ENCODE measurements at places on chromosomes 12 and 14.

DNA sequence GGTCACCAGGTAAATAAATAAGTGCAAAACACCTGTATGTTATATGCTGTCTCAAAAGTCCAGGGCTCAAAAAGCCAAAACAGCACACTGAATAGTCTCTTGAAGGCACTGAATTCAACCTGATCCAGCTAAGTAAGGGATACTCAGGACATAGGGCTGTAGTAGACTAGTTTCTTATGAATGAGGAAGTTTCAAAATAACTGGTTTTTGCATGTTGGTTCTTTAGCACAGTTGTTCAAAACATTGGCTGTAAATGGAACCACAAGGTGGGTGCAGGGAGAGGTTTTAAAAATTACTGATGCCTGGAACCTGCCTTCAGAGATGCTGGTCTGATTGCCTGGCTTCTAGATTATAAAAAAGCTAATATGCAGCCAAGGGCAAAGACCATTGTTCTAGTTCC lies 34.1 kb downstream of the NDUFA12 start:
- no peak for DNase-seq

DNA sequence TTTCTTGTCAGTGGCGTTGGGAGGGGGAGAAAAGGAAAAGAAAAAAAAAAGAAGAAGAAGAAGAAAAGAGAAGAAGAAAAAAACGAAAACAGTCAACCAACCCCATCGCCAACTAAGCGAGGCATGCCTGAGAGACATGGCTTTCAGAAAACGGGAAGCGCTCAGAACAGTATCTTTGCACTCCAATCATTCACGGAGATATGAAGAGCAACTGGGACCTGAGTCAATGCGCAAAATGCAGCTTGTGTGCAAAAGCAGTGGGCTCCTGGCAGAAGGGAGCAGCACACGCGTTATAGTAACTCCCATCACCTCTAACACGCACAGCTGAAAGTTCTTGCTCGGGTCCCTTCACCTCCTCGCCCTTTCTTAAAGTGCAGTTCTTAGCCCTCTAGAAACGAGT lies 1.9 kb downstream of the ASCL1 start:
- DNase-seq = no peak

- DNase-seq = no peak
Observed at GRCh38 chr12:62806244-62806836, 128.6 kb downstream of the PPM1H start.

- DNase-seq = no peak
Observed at GRCh38 chr12:91111366-91112325, at the start of gene LUM. LUM (minus strand) TSS chr12:91111494; CDS start chr12:91108979, 2,515 bp downstream.

DNA sequence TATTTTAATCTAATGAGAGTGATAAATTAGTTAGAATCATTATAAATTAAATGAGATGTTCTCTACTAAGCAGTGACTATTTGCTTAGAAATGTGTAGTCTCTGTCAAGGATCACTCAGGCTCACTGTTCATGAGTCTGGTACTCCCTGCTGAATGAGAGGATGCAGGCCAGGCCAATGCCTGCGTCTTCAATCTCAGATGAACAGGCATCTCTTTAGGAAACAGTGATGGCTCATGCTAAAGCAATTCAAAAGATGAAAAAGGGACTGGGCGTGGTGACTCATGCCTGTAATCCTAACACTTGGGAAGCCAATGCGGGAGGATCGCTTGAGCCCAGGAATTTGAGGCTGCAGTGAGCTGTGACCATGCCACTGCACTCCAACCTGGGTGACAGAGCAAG lies 106.8 kb downstream of the ZFC3H1 start:
- DNase-seq = no peak

DNA sequence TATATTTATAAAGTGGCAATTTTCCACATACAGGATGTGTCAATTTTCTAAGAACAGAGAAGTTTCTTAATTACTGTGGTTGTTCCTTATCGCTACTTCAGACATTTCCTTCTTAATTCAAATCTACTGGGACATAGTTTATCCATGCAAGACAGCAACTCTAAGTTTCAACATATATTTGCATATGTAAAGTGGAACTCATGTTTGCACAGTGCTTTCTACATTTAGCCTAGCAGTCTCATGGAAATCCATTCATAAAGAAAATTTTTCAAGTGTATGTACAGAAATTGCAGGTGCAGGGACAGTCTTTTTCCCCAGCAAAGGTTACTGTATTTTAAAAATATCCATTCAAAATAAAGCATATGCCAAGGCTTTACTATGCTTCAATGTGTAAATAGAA lies 956.7 kb upstream of the SEL1L start:
- no peak for DNase-seq

DNA sequence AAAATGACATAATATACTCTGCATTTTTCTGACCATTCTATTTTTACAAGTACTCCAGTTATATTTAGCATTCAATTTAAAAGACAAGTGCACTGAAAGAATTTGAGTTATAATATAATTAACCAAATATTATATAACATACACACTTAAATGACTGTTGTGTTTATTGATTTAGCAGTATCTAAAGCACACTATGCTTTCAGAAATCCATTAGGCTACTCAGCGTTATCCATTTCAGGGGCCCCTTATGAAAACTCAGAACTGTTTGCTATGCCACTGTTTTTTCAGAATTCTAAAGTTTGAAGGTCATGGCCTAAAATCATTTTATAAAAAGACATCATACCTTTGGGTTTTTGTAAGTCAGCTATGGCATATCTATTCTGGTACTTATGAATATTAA lies 57.1 kb downstream of the HECTD4 start:
- DNase-seq = no peak

GRCh38 chr12:1474574-1475153 lies 119.7 kb downstream of the FBXL14 start:
- no peak for DNase-seq

DNA sequence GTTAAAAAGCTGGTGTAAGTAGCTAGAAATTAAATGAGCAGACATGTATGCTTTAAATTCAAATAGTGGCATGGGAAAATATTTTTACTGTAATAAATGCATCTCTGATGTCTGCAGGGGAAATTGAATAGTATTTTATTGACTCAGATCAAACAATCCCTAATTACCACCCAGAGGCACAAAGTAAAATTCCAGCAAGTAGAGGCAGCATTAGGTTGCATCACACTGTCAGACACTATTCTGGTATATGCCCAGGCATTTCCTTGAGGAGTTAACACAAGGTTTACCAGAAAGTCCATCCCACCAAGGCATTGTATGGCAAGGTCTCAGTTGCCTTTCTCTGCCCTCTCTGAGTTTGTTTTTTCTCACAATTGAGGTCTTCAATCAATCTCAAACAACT lies 201.6 kb upstream of the KITLG start:
- no peak for DNase-seq

DNA sequence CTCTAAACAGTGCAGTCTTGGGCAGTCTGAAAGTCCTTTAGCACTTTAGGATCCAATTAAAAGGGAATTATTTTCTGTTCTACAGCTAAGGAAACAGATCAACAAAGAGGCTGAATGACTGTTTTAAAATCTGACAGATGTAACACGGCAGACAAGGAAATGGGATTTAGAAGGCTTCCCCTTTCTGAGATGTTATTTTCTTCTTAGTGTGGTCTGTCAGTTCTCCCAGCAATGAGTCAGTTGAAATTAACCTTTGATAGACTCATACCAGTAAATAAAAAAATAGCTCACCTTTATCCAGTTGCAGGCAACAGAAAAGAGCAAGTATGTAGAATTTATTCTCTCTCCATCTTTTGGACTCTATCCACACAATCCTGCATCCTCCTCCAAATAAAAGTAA lies 98.1 kb downstream of the NEDD1 start:
- no peak for DNase-seq

DNA sequence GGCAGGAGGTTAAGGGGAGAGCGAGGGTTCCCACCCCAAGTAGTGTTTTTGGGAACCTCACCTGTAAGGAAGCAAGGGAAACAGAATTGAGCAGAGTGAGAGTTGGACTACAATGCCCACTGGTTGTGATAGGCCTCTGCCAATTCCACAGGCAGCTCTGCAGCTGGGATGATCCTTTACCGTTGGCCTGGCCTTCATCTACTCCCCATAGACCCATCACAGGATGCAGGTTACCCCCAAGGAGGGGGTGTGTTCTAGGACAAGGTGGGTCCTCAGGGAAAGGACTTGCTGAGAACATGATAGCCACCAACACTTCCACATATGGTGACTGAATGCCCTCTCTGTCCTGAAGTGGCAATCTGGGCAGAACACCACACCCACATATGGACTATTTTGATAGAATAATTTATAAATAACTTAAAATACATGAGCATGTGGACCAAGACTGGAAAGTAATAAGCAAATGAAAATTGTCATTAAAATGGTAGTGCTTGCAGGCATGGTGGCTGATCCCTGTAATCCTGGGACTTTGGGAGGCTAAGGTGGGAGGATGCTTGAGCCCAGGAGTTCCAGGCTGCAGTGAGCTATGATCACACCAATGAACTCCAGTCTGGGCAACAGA lies 8.4 kb downstream of the PHLDA1 start:
- DNase-seq = no peak

- no peak for DNase-seq
Observed at GRCh38 chr14:55160989-55161388, 30.4 kb downstream of the DLGAP5 start.

DNA sequence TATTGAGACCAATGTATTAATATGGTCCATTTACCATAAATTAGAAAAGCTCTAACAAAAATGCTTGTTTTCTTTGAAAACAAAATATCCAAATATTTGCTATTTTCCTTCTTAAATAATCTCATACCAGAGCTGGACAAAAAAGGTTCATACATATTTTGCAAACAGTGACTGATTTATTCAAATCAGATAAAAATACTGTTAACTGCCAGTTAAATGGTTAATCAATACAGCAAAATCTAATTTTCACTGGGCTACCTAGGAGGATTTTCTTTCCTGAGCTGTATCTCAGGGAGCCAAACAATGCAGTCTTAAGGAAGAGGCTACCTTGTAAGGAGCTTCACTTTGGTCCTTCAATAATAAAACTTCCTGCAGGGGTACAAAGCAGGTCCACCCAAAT lies 2.0 kb downstream of the FERMT2 start:
- DNase-seq = no peak

All from anterior cingulate cortex (tissue), 58 donors.